Progenitor cell of endocrine pancreas (in vitro differentiated cells): ENCODE measurements at places on chromosomes 5 and 9.
A peak's percentile ranks its signal among the peaks of the same experiment; 100 is the strongest.

DNA sequence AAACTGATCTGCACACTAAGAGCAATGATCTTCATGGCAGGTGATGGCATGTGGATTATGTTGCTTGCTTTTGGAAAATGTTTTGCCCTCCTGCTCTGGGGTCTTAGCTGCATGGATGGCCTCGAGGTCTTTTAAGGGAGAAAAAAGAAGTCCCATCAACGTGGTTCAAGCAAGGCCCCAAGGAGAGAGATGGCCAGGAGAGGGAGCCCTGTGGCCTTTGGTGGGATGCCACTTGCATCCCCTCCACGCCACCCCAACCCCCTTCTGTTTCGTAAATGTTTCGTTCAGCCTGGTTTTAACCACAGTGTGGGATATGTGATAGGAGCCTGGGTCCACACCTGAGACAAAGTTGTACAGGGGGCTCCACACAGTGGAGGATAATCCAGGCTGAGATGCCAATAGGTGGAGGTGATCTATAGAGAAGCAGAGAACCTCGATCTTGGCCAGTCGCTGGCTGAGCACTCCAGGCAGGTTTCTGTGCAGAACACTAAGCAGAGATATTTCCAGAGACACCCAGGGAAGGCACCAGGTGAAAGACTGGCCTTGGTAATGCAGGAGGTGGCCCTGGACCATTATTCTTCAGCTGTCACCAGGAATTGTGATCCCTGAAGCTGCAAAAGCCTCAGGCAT lies 25.8 kb upstream of the FRRS1L start:
- peak; percentile 32 for DNase-seq

DNA sequence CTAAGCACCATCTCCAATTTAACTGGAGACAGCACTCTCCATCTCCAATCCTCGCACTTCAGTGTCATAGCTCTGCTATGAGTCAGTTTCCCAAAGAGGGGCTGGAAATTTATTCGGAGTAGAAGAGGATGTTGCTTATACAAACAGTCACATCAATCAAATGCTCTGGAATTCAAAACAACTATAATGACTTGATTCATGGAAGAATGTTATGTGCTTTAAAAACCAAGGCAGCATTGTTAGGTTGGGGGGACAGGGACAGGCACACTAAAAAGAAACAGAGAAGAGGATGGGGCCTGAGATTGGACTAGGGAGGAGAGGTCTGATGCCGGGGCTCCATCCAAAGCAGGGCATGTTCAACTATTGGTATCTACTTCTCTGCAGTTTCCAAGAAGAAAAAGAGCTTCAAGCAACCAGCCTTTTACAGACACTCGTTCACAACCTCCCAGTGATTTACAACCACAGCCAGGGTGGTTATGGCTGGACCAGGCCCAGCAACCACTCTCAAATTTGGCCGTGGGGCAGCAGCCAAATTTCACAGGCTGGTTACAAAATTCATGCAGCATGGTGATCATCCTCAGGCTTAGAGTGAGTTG lies 117.5 kb upstream of the ZNF366 start:
- no peak for DNase-seq

GRCh38 chr9:137564817-137565411 lies 13.2 kb downstream of the MRPL41 start:
- DNase-seq = no peak

DNA sequence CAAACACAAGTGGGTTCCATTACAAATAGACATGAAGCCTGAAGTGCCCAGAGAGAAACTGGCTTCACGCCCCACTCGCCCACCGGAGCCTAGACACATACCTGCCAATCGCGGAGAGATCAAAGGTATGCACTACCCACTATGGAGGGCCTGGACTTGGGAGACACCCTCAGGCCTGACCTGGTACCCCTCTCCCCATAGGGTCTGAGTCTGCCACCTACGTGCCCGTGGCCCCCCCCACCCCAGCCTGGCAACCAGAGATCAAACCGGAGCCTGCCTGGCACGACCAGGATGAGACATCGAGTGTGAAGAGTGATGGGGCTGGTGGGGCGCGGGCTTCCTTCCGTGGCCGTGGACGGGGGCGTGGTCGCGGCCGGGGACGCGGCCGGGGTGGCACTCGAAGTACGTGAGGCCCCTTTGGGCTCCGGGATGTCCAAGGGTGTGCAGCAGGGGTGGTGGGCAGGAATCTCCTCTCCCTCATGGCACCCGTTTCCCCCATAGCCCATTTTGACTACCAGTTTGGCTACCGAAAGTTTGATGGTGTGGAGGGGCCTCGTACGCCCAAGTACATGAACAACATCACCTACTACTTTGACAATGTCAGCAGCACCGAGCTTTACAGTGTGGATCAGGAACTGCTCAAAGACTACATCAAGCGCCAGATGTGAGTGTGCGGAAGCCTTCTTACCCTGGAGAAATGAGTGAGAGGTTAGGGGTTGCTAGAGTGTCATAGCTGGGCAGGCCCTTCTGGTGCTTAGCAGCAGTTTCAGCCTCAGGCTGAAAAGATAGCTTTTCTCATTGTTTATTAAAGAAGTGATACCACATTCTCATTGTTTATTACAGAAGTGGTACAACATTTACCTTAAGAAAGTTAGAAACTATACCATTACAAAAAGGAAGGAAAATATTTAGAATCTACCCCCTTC lies 38.7 kb downstream of the LARP1 start:
- no peak for DNase-seq

- DNase-seq = no peak
Observed at GRCh38 chr5:179245031-179245430, 100.2 kb downstream of the ADAMTS2 start.

- peak; percentile 72 for DNase-seq
Observed at GRCh38 chr5:140690941-140691924, at the start of the genes HARS1 and HARS2. HARS1 (minus strand) TSS chr5:140691370; CDS start chr5:140691304, 66 bp downstream. HARS2 (plus strand) TSS chr5:140691455; CDS start chr5:140691649, 194 bp downstream.

DNA sequence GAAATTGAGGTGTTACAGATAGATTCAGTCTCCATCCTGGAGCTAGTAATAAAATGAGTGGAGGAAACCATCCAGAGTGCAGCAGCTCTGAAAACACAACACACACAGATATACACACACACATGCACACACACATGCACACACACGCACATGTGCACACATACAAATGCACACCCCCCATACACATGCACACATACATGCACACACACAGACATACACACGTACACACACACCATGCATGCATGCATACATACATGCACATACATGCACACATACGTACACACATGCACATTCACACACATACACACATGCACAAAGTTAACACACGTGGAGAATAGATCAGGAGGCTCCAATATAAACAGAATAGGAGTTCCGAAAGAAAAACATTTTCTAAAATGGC lies 21.0 kb upstream of the OBP2B start:
- no peak for DNase-seq

DNA sequence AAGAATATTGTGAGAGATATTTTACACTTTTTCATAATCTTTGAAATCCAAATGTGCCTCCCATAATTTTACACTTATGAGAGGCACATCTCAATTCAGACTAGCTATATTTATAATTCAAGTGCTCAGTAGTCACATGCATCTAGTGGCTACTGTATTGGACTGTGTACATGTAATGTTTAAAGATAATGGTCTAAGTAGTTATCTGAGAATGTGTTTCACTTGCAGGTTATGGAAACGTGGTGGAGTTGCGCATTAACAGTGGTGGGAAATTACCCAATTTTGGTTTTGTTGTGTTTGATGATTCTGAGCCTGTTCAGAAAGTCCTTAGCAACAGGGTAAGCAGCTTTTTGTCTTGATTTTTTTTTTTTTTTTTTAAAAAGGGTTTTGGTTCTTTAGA lies 28.8 kb downstream of the G3BP1 start:
- no peak for DNase-seq

DNA sequence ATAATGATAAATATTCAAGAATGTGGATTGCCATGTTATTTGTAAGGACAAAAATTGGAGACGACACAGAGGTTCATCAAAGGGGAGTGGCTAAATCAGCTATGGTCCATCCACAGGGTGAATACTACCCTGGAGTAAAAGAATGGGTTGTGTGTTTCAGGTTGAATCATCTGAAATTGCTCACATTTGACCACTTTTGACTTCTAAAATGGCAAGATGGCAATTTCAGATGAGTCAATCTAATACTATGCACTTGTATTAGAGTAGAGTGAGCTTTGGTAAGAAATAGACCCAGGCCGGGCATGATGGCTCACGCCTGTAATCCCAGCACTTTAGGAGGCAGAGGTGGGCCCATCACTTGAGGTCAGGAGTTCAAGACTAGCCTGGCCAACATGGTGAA lies 131.8 kb downstream of the GAPVD1 start:
- DNase-seq = no peak

DNA sequence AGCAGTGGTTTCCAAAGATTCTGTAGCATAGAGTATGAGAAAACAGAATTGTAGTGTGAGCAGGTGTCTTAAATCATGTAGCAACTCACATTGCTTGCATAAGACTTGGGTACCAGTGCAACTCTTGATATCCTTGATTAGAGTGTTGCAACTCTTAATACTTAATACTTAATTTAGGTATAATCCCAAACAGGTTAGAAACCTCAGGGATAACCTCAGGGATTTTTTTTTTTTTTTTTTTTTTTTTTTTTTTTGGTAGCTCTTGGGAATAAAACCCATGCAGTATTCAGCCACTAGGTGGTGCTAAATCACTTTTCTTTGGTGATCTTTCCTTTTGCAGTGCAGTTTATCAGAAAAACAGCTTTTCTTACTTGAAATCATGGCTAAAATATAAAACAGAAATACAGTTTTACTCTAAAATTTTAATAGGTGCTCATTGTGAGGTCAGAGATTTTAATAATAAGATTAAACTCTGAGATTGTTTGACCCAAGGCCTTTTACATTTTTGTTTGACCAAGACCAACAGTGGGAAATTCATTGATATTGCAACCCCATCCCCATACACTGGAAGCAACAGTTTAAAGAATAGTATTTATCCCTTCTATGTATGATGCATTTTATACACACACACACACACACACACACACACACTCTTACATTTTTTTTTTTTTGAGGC lies 55.3 kb downstream of the ERAP1 start:
- DNase-seq = peak; percentile 17
